ENCODE measurements at places on chromosomes 6 and 20.

GRCh38 chr6:21199262-21199661 is 394.3 kb upstream of the SOX4 start:
- no peak for DNase-seq

DNA sequence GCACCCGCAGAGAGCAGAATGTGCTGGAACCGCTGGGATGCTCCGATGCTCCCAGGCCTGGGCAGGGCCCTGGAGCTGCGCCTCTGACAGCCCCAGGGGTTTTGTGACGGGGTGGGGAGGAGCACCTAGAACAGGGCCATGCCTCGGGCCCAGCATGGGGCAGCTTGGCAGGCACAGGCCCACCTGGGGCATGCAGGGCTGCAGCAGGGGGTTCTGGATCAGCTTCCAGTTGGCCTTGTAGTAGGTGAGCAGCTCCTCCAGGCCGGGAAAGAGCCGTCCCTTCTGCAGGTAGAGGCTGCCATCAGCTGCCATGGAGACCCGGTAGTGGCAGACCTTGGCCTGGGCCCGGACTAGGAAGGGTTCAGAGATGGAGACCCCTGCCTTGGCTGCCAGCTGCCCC is 4.4 kb downstream of the SRMS start:
- DNase-seq: no peak

DNA sequence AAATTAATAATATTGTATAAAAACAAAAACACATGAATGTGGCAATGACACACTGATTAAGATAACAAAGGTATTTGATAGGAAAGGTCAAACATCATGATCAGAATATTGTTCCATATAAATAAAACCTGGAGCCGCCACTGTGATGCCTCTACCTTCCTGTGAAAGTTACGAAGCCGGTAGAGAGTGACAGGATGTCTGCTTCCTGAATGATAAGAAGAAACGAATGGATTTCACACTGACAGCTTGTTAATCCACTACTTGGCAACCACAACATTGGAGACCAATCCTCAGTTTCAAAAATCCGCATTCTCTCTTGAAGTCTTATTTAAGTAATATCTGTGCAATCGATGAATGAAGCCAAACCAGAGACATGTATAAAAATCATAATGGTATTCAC is 315.1 kb downstream of the HDGFL1 start:
- DNase-seq: no peak

GRCh38 chr6:149235130-149235561 is 82.4 kb upstream of the TAB2 start:
- no peak for DNase-seq

- DNase-seq: peak; percentile 26
Measured at GRCh38 chr20:38842558-38842981, 37.1 kb downstream of the PPP1R16B start.

DNA sequence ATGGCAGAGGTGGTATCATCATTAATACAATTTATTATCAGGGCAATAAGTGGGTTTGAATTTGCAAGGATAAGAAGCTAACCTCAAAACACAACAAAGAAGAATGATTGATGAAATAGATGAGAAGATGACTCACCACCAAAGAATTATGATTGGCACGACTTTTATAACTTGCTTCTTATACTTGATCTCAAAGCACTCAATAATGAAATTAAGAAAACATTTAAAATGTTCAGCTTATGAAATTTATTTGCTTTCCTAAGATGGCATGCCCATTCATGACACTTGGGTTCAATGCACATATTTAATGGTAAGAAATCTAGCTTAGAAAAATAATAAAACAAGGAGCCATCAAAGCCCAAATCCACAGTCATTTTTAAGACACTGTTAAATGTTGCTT is 477.5 kb downstream of the GJA1 start:
- no peak for DNase-seq

DNA sequence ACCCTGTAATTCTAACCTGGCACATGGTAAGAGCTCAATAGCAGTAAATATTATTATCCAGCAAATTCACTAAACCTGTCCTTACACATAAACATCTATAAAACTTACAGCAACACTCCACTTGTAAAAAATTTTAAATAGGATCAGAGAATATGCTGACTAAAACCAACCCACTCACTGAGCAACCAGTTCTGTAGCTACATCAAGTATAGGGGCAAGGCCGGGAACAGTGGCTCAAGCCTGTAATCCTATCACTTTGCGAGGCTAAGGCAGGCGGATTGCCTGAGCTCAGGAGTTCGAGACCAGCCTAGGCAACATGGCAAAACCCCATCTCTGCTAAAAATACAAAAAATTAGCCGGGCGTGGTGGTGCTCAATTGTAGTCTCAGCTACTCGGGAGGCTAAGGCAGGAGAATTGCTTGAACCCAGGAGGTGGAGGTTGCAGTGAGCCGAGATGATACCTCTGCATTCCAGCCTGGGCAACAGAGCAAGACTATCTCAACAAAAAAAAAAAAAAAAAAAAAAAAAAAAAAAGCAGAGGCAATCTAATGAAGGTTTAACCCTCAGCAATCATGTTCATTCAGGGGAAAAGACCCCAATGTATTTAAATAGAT is 6.8 kb downstream of the STAU1 start:
- no peak for DNase-seq

- peak; percentile 42 for DNase-seq
Measured at GRCh38 chr6:45710304-45710821, 305.3 kb downstream of the CLIC5 start.

DNA sequence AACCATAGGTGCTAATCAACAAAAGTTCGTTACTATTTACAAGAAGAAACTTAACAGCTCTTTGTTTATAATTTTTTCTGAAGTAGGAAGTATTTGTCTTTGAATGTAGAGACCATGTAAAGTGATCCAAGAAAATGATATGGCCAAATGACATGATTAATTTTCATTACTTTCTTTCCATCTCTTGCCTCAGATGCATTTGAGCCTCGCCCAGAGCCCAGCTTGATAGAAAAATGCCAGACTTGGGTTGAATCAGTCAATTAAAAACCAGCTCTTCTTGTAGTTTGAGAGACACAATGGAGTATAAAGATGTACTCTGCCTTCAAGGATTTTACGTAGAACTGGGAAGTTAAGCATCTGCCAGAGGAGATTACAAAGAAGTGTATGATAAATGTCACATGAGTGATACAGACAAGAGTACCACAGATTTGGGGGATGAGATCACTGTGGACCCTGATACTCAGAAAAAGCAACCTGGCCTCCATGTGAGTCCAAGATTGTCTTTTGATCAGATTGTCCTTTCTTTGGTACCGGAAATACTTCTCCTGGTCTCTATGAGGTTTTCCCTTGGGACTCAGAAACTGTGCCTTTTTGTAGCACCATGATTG is 92.5 kb upstream of the SUPT3H start:
- no peak for DNase-seq

DNA sequence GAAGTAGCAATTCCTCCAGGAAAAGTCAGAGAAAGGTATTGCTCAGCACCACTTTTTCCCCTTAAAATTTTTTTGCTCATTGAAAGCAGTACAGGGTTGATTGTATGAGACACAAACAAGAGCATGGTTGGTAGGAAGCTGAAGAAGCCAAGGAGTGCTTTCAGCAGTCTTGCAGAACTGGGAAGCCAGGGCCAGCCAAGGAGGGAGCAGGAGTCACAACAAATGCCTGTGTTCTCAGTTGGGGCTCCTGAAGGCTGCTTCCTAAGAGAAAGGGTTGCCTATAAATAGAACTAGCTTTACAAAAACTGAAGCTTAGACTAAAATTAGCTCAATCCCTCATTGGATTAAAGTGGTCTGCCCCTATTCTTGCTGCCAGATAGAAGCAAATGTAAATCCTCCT is 3.3 kb upstream of the THEMIS start:
- DNase-seq: no peak

- no peak for DNase-seq
Measured at GRCh38 chr6:5786969-5787720, 219.6 kb downstream of the NRN1 start.

GRCh38 chr6:82875573-82876185 is 190.0 kb downstream of the UBE3D start:
- DNase-seq: no peak

DNA sequence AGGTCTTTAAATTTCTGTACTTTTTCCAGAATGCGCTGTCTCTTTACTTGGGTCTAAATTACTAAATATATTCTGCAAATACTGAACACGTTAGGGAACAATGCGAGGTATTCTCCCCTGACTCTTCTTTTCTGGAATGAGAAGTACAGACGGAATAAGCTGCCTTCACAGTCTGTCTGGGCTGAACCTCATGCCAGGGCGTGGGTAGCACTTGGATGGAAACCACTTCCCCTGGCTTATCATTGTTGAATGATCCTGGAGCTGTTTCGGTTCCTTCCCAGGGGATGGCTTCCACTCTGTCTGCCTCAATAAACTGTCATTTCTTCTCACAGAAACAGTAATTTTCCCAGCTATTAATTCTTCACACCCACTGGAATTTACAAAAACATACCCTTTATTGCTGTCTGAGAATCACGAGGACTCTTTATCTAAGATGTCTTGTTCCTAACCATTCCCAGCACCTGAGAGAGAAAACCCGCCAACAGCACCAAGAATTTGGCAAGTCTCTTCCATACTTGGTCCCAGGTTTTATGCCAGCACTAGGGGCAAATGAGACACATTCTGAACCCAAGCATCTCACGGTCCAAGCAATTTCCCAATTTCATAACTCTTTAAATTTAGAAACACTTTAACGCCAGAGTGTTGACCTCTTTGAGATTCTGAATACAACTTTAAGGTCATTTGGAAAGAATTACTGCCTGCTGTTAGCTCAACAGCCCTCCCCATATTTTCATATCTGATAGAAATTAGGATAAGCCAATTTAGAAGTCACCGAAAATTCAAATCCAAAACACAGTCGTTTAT is 43.2 kb upstream of the ADGRF5 start:
- DNase-seq: no peak

- no peak for DNase-seq
Measured at GRCh38 chr6:137020776-137021175, 24.0 kb downstream of the IL20RA start.

DNA sequence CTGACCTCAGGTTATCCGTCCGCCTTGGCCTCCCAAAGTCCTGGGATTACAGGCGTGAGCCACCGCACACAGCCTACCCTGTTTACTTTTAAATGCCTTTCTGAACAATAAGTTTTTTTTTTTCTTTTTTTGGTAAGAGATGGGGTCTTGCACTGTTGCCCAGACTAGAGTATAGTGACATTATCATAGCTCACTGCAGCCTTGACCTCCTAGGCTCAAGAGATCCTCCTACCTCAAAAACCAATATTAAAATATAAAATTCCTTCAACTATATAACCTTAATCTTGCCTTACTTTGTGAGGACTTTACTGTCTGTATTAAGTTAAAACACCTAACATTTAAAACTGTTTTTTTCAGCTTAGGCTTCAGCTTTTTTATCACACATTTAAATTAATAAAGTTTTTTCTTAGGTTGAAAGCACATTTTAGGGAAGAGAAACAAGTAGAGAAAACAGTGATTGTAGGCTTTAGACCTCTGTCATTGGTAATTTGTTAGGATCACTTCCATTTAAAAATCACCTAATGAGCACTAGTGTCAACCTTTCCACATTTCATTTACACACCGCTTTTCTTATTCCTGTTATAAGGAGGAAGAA is 2.9 kb downstream of the UBR2 start:
- no peak for DNase-seq

- no peak for DNase-seq
Measured at GRCh38 chr20:25584905-25585704, at the start of gene NINL. Gene NINL, minus strand, starts transcription at chr20:25585531. Its CDS starts 58,944 bp downstream, at chr20:25526587.

DNA sequence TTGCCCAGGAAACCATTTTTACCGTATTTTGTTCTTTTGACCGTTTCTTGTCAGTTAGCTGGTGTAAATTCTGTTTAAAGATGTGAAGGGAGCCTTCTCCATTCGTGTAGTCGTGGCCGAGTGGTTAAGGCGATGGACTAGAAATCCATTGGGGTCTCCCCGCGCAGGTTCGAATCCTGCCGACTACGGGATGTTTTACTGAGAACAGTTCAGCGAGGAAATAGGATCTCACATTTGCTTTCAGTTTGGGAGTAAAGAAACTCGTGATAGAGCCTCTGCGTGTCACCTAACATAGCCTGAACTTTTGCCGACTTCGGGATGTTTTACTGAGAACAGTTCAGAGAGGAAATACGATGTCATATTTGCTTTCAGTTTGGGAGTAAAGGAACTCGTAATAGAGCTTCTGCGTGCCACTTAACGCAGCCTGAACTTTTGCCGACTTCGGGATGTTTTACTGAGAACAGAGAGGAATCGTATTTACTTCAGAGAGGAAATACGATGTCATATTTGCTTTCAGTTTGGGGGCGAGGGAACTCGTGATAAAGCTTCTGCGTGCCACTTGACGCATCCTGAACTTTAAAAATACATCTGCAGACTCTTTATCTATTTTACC is 5.9 kb upstream of the ZNF184 start:
- DNase-seq: peak; percentile 70

DNA sequence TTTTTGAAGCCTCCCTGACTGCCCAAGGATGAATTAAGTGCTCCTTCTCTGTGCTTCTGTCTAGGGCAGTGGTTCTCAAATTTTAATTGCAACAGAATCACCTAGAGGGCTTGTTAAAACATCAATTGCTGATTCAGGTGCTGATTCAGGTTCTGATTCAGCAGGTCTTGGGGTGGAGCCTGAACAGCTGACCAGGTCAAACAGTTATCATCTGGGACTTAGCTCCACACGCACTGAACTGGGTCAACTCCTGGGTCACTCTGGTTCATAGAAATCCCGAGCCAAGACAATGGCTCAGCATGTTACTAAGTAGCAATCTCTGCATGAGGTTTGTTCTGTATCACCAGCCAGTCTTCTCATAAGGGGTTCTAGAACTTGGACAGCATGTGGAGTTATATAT is 192.3 kb downstream of the GJA1 start:
- no peak for DNase-seq

DNA sequence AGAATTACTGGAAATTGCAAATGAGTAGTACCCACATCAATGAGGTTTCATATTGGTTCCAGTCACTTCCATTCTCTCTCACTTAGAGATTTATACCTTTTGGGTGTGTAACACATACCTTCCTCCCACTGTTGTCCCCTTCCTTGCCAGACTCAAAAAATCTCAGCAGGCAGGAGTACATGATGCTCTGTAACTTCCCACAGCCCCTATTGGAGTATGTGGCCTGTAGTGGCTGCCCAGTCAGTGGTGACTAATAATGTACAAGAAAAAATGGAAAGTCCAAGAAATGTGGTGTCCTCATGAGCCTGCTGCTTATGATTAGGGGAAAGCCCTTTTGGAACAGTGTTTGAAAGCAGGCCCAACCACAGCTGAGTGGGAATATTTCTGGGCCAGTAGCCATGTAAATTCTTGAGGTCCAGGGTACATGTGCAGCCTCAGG is 312.0 kb downstream of the ZFAND3 start:
- no peak for DNase-seq

DNA sequence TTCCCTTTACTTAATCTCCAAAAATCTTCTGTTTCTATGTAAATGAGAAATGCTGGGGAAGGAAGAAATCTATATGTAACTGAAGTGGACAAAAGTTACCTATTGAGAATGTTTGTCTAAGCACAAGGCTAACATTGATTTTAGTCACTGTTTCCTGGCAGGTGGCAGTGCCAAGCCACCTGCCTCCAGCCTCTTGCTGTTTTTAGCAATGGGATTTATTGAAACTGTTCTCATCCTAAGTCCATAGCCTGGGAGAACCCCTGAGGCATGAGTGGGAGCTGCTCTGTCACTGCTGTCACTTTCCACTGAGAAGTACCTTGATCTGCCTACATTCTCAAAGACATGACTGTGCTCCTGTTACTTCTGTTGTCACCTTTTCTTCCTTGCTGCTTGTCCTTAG is 14.7 kb downstream of the ENPP3 start:
- DNase-seq: no peak

GRCh38 chr6:105603788-105604586 is 201.1 kb upstream of the PREP start:
- DNase-seq: no peak
